ENCODE measurements at places on chromosomes 6 and 20.

DNA sequence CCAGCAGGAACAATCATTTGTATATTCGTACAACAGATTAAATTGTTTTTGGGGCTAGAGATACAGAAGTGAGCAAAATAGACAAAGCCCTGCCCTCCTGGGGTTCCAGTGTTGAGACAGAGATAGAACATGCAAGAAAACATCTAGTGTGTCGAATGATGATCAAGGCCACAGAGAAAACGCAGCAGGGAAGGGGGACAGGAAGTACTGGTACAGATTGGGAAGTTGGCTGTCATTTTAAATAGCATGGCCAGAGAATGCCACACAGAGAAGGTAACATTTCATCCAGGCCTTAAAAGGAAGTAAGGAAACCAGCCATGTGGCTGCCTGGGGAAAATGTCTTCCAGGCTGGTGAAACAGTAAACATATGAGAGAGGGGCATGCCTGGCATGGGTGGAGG is 202.6 kb upstream of the MYLIP start:
- no peak for DNase-seq

DNA sequence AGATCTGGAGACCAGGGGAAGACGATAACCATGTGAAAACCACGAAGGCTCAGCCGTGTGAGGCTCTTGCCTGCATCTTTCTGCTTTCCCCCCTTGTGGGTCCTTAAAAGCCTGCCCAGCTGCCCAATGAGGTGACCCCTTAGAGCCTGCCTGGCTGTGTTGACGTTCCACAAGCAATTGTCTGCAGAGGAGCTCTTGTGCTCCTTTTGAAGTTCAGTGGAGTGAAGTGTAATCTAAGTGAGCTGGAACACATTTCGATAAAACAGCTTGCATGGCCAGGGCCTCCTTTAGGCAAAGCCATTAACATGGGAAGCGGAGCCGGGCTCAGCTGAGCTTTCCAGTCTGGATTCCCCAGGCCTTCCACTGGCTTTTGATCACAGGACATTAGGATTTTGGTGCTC is 27.3 kb upstream of the TCP11 start:
- DNase-seq: no peak

DNA sequence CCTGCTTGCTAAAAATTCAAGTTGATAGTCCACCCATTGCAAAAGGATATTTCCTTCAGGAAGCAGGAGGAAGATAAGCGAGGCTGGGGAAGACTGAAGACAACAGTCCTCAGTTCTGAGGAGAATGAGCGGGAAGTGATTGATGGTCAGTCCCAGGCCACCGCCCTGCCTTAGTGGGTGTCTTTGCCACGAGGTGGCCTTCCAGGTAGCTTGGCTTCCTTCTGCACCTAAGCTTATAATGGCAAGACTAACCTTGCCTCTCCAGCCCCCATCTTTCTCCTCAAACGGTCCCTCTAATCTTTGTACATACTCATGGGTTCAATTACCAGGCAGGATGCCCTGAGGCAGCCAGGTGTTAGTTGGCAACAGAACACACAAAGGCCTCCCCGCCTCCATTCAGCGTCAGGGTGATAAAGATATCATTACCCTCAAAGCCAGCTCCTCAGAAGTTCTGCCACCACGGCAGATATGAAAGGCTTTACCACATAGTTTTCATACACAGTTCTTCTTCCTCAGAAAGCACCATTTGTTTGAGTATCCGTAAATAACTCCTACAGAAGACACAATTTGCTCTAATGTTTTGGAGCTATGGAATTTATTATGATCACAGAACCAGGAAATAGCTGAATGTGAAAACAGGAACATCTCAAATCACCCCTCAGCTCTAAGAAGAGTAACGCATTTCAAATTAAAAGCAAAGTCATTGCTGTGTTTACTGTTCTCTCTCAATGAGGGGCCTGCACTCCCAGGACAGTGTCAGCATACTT is 249.4 kb downstream of the ATXN1 start:
- DNase-seq: peak; percentile 50

DNA sequence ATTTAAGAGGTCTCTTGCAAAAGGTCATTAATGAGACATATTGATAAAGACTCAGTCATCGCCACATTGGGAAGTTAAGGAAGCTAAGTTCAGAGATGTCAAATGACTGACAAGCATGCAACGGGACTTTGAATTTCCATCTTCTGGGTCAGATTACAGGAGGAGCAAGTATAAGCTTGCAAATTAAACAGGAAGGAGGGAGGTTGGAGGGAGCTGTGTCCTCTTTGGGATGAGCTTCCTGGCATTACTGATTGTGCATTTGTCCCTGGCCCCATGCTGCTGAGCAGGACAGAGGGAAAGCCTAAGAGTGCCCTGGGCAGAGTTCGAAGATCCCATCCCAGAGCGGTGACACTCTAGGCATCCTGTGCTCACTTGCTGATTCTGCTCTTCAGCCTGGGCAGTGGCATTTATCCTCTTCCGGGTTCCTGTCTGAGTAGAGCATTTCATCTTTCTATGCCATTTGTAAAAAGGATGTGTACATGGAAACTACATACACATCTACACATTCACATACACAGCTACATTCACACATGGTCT is 40.5 kb downstream of the SLC22A1 start:
- no peak for DNase-seq

DNA sequence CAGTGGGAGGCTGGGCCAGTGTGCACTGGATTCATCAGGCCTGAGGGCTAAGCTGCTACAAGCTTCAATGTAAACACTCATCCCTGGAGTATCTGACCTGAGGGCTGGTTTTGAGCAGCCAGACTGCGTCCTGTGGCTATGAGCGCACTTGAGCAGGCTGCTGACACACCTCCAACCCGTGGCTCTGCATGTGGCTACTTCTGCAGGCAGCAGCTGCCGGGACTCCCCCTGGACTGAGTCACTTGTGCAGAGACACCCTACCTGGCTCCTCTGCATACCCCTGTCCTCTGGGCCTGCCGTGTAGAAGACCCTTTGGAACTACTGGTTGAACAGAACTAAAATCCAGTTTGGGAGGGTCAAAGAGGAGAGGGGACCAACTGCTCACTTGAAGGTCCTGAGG is 172.0 kb downstream of the SCP2D1 start:
- DNase-seq: no peak

GRCh38 chr6:125963817-125964216 is 7.2 kb downstream of the HINT3 start:
- peak; percentile 29 for DNase-seq

DNA sequence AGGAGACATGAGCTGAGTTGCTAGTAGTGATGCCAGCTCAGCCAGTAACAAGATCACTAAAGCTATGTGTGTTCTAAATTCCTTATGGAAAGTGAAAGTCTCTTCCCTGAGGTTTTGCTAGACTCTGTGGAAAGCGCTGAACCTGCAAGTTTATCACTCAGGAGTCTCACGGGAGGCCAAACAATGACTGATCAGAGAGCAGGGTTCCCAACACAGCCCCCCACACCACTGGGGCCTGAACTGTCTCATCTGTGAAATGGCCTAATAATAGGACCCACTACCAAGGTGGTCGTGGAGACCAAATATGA is 19.9 kb downstream of the ACSS1 start:
- DNase-seq: no peak

DNA sequence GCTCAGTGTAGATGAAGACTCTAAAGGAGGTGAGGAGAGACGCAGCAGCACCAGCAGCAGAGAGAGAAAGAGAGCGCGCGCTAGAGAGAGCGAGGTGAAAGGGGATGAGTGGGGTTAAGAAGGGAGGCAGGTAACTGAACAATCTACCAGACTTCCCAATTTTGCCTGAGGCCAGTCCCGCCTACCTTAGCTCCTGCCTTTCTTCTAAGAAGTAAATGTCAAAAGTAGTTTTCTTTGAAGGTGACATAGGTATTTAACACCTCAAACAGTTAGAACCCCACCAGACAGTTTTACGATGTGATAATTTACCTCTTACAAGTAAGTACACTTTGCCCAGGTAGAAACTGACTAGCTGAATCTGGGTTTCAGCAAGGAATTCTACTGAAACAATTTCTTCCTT is 132.0 kb upstream of the EEF1E1 start:
- no peak for DNase-seq

- DNase-seq: no peak
These were observed 74.0 kb upstream of the GLP1R start for GRCh38 chr6:38974389-38975151.

DNA sequence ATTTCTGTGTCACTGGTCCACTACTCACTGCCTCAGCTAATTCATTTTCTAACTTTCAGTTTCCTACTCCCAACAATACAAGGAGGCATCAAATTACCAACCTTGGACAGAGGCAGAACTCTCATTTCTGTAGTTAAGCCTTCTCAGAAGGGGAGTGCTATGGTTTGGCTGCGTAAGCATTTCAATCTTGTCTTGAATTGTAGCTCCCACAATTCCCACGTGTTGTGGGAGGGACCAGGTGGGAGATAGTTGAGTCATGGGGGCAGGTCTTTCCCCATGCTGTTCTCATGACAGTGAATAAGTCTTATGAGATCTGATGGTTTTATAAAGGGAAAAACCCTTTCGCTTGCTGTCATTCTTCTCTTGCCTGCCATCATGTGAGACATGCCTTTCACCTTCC is 22.9 kb downstream of the HLA-DRA start:
- DNase-seq: no peak

- DNase-seq: no peak
These were observed 4.7 kb downstream of the GMPR start for GRCh38 chr6:16243055-16243454.

DNA sequence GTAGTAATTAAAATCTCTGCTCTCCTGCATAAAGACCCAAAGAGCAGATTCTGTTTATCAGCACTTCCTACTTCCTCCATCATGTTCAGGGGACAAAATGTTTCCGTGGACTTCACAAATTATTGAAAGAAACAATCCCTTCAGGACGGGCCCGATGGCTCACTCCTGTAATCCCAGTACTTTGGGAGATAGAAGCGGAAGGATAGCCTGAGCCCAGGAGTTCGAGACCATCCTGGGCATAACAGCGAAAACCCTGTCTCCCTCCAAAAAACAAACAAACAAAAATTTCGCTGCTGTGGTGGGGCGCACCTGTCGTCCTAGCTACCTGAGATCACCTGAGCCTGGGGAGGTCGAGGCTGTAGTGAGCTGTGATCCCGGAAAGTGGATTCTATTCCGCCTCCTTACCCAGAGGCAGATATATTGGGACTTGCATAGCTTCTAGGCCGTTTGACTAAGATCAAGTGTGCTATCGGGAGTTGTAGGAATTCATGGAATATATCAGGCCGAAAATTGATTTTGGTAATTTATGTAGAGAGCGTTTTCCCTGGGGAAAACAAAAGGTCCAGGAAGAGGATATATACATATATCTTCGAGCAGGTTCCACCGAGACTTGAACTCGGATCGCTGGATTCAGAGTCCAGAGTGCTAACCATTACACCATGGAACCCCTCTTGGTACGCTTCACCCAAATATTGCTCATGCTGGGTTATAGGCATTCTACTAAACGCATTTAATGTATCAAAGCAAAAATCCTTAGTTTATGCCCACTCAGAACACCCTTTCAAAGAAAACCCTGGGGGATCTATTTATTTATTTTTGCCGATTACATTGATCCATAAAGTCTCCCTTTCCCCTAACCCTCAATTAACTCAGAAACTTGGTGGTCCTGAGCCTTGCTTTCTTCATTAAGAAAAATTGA is 74.5 kb upstream of the ZNF184 start:
- peak; percentile 84 for DNase-seq

- no peak for DNase-seq
These were observed 56.8 kb upstream of the HINT3 start for GRCh38 chr6:125899726-125900182.

DNA sequence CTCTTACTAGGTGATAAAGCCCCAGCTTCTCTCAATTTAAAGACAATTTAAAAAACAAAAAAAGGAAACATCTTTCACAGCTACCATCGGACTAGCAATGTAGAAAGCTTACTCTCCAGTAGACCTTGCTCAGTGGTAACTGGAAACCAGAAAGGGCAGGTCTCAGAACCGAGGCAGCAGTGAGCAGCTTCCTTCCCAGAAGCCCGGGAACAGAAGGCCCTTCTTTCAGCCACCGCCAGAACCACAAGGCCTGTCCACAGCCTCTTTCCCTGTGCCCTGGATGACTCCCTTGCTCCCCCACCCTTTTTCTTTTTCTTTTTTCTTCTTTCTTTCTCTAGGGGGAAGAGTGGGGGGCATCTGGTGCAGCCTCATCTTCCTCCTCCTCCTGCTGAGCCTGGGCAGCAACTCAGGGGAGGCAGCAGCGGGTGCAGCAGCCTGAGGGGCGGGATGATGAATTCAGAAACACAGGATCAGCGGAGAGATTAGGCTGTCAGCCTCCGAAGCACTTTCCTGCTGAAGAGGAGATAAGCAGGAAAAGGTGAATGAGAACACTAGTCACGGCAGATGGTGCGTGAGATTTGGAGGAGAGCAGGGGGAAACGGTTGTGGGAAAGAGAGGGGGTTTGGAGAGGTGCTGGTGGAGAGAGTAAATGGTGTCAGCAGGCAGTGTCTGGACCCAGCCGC is 158.5 kb downstream of the ID4 start:
- peak; percentile 41 for DNase-seq

DNA sequence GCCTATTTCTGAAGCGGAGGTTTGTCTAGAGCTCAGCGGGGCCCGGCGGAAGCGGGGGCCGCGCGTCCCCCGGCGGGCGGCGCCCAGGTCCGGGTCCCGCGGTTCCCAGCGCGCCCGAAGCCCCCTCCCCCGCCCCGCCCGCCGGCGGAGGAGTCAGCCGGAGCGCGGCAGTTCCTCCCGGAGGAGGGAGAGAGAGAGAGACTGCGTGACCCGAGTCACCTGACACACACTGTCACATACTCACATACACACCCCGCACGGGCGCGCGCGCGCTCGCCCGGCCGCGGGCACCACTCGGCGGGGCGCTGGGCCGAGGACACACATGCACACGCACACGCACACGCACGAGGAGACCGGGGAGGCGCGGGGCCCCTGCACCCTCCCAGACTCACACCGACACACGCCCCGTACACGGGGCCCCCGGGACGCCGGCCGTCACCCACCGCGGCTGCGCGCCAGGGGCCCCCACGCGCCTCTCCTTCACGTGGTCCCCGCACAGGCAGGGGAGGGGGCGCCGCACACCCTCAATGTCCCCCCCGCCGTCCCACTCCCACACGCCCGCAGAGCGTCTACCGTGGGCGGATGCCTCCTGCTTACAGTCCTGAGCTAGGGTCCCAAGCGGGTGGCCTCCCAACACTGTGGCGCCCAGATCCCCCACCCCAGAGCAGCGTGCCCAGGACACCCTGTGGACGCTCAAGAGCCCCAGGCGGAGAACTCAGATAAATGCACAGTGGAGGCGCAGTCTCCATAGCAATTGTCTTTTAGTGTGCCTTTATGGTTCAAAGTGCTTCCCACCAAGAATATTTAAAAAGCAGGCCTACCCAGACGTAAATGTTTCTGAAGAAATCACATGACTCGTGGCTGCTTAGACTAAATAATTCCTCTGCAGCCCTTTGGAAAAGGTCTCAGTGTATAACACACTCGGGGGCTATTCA is at the start of gene RRAGD:
Gene RRAGD, minus strand, starts transcription at position 203 of the 935 bp plus-strand sequence. CDS start 280 bp downstream, outside the sequence.
- DNase-seq: peak; percentile 73

GRCh38 chr20:31596831-31597480 is 8.1 kb upstream of the ID1 start:
- DNase-seq: no peak

DNA sequence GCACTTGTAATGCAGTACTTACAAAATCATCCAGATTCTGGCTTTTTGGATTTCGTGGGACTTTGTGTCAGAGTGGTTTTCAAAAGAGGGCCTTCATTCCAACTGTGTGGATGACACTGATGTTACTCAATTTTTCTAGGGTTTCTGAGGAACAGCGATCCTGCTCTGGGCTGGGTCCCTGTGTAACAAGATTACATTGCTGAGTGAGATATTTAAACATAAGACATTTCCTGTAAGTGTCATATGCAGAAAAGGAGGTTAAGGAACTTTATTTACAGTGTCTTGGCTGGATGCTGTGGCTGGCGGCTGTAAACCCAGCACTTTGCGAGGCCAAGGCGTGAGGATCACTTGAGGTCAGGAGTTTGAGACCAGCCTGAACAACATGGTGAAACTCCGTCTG is 6.7 kb downstream of the ZFAND3 start:
- no peak for DNase-seq
